ENCODE measurements at places on chromosomes 4 and X.

DNA sequence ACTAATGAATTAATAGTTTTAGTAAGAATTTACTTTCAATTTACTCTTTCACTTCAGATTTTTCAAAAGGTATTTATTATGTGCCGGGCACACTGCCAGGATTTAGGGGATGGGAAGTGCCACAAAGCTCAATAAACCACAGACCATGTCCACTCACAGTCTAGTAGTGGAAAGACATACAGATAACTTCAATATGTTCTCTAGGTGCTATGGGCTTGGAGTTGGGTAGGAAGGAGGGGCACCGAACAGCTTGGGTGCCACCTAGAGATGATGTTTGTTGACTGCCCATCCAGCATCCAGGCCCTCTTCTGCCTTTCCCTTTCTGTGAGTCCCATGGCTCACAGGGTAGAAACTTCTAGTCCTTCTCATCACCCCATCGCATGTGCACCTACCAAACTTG lies 17.8 kb downstream of the MFAP3L start:
- peak; percentile 47 for DNase-seq

DNA sequence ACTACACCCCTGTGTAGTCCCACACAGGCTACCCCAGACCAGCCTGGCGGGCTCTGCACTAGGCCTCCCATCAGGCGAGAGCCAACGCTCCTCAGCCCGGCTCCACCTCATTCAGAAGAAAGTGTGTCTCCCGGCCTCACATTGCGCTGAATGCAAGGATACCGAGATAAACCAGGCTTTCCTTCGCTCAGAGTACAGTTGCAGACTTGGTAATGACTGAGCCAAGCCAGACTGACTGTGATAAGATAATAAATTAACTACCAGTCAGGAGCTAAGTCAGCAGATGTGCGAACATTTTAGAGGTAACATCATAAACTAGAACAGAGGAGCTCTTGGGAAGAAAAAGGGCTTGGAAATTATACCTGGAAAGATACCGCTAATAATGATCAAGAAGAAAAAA lies 397.6 kb downstream of the TRIML1 start:
- DNase-seq: no peak

DNA sequence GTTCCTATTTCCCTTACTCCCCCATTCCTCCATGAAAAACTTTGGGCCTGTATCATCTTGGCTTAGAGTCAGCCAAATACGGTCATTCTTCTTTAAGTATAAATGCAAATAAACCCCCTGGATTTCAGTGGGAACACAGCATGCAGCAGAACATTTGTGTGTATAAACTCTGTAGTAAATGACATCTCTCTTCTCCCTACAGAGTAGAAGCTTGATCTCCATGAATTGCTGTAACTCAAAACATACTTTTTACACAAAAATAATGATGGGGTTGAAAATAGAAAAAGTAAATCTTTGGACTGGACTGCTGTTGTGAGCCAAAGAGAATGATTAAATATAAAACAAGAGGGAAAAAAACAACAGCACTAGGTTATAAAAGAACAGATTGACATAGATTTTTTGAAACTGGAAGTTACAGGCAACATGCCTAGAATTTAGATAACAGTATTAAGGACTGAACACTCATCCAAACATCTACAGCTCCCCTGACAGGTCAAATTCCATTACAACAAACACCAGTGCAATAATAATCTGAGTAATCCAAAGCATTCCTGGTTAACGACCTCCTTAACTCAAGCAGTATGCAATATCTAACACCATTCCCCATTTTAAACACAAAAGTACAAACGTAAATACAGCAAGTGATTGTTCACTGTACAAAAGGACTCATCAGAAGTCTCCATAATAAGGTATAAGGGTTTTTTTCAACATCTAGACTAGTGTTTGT lies 30.7 kb downstream of the TSPAN5 start:
- peak; percentile 73 for DNase-seq

GRCh38 chr4:88457307-88458103 lies 586 bp downstream of the HERC5 start:
- peak; percentile 9 for DNase-seq

GRCh38 chr4:123259676-123260646 lies 136.6 kb upstream of the SPRY1 start:
- DNase-seq: no peak

GRCh38 chr4:126242679-126243390 lies 928.1 kb downstream of the FAT4 start:
- no peak for DNase-seq

- peak; percentile 73 for DNase-seq
Measured at GRCh38 chr4:156970501-156971164, 966 bp downstream of the PDGFC start.

- no peak for DNase-seq
Measured at GRCh38 chr4:63937961-63938360, 471.3 kb downstream of the TECRL start.

GRCh38 chrX:132330156-132330729 lies 111.0 kb upstream of the RAP2C start:
- DNase-seq: no peak

DNA sequence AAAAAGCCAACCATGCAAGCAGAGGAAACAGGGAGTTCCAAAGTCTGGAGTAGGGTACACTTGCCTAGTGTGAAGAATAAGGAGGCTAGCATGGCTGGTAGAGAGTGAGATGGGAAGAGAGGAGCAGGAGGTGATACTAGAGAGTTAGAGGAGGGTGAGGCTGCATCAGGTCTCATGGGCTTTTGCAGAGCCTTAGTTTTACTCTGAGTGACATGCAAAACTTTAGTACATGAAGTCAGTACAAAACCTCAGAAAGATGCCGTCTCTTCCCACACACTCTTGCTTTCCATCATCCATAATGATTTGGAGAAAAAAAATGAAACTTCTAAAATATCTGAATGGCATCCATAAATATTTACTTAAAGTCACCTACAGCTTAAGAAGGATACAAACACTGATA lies 5.0 kb downstream of the OPRPN start:
- no peak for DNase-seq

DNA sequence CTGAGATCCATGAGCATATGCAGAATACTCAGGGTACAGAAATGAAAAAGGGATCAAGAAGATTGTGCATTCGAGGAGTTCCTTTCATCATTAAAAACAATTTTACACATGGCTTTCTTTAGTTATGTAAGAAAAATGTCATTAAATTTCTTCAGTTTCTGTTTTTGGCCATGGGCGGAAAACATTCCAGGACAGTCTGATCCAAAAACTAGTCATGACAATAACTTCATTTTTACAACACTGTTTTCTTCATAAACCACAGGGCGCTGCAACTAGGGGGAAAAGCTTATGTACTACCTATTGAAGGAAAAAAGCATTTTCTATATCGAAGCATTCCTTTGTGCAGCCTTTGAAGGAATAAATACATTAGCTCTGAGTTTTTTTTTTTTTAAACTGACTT lies 28.2 kb downstream of the IL13RA1 start:
- DNase-seq: no peak

DNA sequence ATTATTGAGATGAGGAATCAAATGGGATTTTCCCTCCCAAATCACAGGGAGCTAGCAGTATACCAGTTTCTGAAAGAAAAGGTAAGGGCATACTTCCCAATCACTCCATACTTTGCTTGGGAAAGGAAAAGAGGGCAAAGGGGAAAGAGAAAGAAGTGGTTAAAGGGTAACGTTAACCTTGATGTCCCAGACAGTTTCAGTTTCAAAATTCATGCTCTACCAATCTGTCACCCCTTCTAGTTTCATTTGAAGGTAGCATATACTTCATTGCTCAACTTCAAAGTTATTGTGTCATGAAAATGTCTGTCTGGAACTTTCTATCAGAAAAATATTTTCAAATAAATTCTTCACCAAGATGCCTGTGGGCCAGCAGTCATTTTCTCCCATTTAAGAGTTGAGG lies 16.0 kb downstream of the TNMD start:
- no peak for DNase-seq

DNA sequence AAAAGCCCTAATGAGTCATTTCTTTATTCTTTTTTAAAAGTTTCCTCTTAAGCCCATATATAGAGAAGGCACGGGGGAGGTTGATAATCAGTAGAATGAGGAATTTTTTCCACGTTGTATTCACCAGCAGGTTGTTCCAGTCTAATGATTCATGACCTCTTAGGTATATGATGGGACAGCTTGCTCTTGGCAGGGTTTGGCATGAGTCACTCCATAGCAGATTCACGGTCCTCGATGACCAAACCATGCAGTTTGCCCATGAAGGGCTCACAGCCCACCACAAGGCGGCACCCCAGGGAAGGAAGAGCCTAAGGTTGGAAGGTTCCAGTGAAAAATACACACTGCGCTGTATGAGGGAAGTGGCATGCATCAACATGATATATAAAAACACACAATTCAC lies 623.8 kb upstream of the DIPK2B start:
- peak; percentile 92 for DNase-seq

GRCh38 chr4:83009529-83009928 lies 1.1 kb downstream of the LIN54 start:
- no peak for DNase-seq

- no peak for DNase-seq
Measured at GRCh38 chr4:168633496-168633895, 136.6 kb downstream of the PALLD start.

DNA sequence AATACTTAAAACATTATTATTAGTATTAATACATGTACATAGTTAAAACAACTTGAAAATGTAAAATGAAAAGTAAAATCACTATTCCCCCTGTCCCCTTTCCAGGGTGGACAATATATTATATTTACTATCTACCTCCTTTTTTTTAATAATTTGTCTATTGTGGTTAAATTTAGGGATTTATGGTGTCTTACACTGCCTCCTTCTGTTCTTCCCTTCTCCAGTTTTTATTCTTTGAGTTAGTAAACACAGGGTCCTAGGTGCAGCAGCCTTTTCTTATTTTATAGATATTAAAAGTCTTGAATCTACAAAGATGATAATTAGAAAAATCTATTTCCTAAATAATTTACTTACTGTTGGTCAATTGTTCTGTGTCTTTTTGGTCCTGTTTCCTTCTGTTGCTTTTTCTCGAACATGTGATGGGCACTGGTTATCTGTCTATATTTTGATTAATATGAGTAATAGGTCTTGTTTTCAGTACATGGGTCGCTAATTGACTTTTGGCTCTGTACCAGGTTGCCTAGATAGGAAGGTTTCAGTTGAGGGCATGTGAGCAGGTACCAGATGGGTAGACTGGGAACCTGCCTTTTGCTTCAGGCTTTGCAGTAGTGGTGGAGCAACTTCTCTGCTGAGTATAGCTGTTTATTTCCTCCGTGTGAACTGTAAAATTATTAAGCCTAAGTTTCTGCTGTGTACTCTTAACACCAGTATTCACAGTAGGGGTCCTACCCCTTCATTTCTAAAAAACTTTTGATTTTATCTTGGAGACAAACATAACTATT lies 1.1 kb downstream of the NUDT9 start:
- DNase-seq: no peak

DNA sequence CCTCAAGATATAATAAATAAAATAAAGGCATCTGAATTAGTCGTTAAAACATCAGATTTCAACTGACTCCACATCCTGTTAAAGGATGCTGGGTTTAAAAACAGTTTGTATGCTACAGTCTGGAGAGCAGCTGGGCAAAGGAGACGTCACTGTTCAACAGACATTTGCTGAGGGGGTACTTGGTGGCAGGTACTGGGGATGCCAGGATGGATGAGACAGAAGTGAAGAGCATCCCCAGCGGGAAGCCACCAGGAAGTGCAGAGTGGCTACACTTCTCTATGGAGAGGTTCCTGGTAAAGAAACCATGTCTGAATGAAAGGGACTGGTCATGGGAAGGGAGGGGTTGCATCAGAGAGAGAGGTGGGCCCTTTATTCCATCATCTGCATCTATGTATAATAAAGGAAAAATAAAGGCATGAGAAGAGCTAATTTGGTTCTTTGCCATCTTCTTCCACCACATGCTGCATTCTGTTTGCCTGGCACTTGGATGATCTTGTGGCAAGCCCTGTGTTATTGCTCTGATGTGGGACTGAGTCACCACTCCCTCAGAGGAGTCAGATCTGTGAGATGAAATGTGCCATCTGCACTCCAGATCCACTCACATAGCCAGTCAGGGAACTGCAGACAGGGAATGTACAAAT lies 145.0 kb downstream of the SOWAHB start:
- peak; percentile 99 for DNase-seq

- DNase-seq: peak; percentile 27
Measured at GRCh38 chr4:144650311-144651005, 4.5 kb downstream of the HHIP start.

- DNase-seq: no peak
Measured at GRCh38 chrX:51463322-51463721, 33.1 kb downstream of the NUDT11 start.

GRCh38 chr4:123587983-123588494 lies 191.4 kb downstream of the SPRY1 start:
- peak; percentile 23 for DNase-seq

- peak; percentile 38 for DNase-seq
Measured at GRCh38 chrX:107851215-107851614, 25.5 kb downstream of the MID2 start.

- DNase-seq: peak; percentile 98
Measured at GRCh38 chr4:128468123-128468989, 180.7 kb upstream of the PGRMC2 start.

DNA sequence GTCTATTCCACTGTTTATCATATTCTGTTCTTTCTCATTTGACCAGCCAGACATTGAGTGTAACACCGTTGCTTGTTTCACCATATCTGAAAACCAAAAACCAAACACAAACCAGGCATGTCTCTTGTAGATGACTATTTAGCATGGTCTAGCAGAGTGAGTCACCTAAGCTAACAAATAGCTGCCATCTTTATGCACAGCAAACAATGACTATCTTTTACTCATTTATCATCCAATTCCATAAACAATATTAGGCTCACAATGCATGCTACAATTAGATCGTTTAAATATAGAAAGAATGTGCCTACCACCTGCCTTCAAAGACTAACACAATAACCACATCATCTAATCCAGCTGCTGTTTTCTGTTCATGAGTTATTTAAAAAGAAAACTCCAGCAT lies 495.4 kb downstream of the PCDH19 start:
- no peak for DNase-seq

DNA sequence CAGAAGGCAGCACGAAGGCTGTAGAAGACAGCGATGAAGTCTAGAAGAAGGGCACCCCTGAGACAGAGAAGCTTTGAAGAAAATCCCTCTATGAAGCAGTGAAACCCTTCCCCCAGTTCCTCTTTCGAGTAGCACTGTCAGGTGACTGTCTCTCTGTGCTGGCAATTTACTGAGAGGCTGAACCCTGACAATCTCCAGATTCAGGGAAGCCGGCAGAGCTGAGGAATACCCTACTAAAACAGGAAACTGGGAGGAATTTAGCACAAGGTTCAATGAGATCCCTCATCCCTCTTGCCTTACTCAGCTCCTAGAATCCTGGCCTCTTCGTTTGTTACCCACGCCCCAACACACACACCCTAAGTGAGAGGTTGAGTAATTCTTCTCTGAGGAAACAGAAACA lies 239.7 kb upstream of the NOCT start:
- DNase-seq: no peak
